Hematopoietic multipotent progenitor cell treated with erythropoietin and hydrocortisone succinate and interleukin-3 and kit ligand, for 4 days (in vitro differentiated cells): ENCODE measurements at places on chromosomes 16 and 17.

GRCh38 chr16:26365161-26365940 is 673.6 kb downstream of the HS3ST4 start:
- DNase-seq: no peak

GRCh38 chr17:42286411-42287221 is 1.7 kb upstream of the STAT5A start:
- DNase-seq: peak; percentile 88

- DNase-seq: no peak
These were observed 72.8 kb upstream of the TOB1 start for GRCh38 chr17:50938821-50939541.

- no peak for DNase-seq
These were observed 8.1 kb downstream of the ARHGAP23 start for GRCh38 chr17:38436386-38436785.

GRCh38 chr16:1980770-1981087 is 540 bp downstream of the NOXO1 start:
- no peak for DNase-seq

GRCh38 chr16:27967169-27967568 is 96.3 kb downstream of the GSG1L start:
- DNase-seq: no peak

DNA sequence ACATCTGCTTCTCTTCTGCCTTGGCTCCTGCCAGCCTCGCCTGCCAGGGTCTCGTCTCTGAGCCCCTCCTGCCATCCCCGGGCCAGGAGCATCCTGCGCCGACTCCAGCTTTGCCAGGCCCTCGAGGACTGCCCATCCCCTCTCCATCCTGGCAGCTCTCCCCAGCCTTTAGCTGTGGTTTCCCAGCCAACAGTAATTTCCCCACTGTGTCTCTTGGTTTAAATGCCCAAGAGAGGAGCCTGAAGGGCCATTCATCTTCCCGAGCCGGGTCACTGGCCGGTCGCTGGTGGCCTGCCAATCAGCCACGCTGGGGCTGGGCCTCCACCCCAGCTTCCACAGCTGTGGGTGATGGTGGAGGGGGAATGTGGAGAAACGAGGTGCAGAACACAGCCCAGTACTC is 47.8 kb downstream of the MRC2 start:
- no peak for DNase-seq
